Cardiac muscle cell (in vitro differentiated cells and primary cell): ENCODE measurements at places on chromosomes 1 and 21.

- no peak for DNase-seq
- H3K4me3 ChIP-seq = no peak overlapping the region
- H3K4me1 ChIP-seq = no peaks in the 10 kb centered on the region
- H3K36me3 ChIP-seq = no peaks in the 10 kb centered on the region
- no peaks in the 10 kb centered on the region for H3K27me3 ChIP-seq
Observed at GRCh38 chr1:119075614-119076013, 64.8 kb downstream of the WARS2 start.

DNA sequence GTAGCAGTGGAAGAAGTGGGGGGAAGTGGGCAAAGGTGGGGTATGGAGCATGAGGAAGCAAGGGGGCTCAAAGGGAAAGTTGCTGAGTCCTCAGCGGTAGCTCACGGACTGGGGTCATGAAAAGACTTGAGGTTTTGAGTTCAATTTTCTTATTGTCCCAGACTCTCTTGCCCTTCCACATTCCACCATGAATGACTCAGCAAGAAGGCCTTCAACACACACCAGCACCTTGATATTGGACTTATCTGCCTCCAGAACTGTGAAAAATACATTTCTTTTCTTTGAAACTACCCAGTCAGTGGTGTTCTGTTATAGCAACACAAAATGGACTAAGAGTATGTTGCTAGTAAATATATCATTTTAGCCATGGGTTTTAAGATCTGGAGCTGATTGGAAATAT is 17.3 kb upstream of the RHBDL2 start:
- H3K4me3 ChIP-seq = no peak overlapping the region
- no peaks in the 10 kb centered on the region for H3K27me3 ChIP-seq
- no peak overlapping the region for H3K27ac ChIP-seq
- H3K4me1 ChIP-seq = no peaks in the 10 kb centered on the region
- peak; percentile 55 for DNase-seq

- no peak for DNase-seq
- H3K4me1 ChIP-seq = no peaks in the 10 kb centered on the region
- H3K4me3 ChIP-seq = no peak overlapping the region
Observed at GRCh38 chr1:4397196-4397595, 257.2 kb upstream of the AJAP1 start.

DNA sequence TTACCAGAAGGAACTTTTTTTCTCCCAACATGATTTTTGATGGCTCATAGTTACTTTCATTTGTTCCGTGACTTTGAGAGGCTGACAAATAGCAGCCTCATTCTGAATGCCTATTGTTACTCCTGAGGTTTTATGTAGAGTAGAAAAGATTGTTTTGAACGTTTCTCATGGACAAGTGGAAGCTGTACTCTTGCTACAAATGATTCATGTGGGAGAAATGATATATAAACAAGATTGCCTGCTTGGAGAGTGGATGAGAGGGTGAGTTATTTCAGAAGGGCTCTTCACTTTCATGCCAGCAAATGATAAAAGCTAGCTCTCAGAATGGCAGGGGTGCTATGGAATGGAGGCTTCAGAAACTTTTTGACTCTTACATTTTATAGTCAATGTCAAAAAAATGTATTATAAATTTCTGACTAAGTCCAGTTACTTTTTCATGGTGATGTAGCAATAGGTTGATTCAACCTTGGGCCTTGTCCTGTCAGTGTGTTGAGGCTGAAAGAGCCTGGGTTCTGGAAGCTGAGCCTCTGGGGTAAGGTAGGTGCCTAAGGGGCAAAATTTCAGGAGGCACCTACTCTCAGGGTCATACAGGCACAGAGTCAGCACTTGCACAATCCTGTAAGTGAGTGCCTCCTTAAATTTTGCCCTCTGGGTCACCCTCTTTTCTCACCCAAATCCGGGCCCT is 19.4 kb downstream of the JUN start:
- H3K27ac ChIP-seq = no peak overlapping the region
- DNase-seq = no peak
- H3K27me3 ChIP-seq = no peaks in the 10 kb centered on the region
- no peaks in the 10 kb centered on the region for H3K36me3 ChIP-seq

- H3K27me3 ChIP-seq = peaks cover 5% of the 10 kb centered on the region
- H3K4me3 ChIP-seq = peak overlapping the region; percentile 31
- peak; percentile 87 for DNase-seq
- H3K4me1 ChIP-seq = peaks cover 14% of the 10 kb centered on the region
Observed at GRCh38 chr1:16612332-16613172, 812 bp downstream of the NBPF1 start.

DNA sequence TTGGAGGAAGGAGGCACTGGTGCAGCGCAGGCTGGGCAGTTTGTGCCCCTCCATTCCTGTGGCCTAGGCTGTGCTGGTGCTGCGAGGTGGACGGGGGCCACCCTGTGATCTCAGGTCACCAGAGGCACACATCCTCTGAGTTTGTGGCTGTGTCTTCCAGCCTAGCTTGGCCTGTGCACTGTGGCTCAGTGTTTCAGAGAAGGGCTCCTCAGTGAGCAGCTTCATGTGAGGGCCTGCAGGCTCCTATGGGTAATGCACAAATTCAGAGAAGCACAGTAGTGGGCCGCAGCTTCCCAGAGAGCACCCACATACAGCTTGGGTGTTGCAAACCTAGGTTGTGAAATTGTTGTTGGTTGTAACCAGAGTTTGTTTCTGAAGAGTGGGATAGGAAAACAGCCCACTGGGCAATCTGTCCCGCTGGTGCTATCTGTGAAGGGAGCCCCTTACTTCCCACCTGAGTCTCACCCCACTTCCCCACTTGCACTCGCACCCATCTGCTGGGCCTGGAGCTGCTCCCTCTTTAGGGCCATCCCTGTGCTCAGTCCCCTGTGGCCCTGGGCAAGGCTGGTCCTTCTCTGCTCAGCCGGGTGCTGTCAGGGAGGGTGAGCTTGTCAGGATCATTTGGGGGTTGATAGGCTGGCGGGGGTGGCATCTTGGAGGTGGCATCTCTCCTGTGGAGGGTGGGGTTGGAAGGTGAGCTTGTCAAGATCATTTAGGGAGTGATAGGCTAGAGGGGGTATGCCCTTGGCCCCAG is 30.2 kb downstream of the SNAP47 start:
- H3K27ac ChIP-seq = no peak overlapping the region
- no peaks in the 10 kb centered on the region for H3K27me3 ChIP-seq
- H3K4me3 ChIP-seq = no peak overlapping the region
- H3K4me1 ChIP-seq = peaks cover 5% of the 10 kb centered on the region
- H3K36me3 ChIP-seq = peaks cover 17% of the 10 kb centered on the region

GRCh38 chr1:100657876-100658715 is 61.4 kb upstream of the VCAM1 start:
- H3K27me3 ChIP-seq = no peaks in the 10 kb centered on the region
- peak overlapping the region; percentile 57 for H3K27ac ChIP-seq
- DNase-seq = peak; percentile 50
- H3K4me3 ChIP-seq = no peak overlapping the region
- no peaks in the 10 kb centered on the region for H3K36me3 ChIP-seq

GRCh38 chr1:167794043-167794442 is 72.3 kb downstream of the MPZL1 start:
- peaks cover 6% of the 10 kb centered on the region for H3K36me3 ChIP-seq
- DNase-seq = no peak
- H3K4me3 ChIP-seq = no peak overlapping the region
- H3K27ac ChIP-seq = no peak overlapping the region
- peaks cover 7% of the 10 kb centered on the region for H3K4me1 ChIP-seq

GRCh38 chr21:24224422-24224821 is 1382.9 kb downstream of the MRPL39 start:
- H3K27me3 ChIP-seq = no peaks in the 10 kb centered on the region
- no peak overlapping the region for H3K27ac ChIP-seq

GRCh38 chr1:164953098-164953497 is 394.1 kb downstream of the PBX1 start:
- H3K27ac ChIP-seq = no peak overlapping the region
- peaks cover 41% of the 10 kb centered on the region for H3K4me1 ChIP-seq
- H3K4me3 ChIP-seq = no peak overlapping the region
- no peaks in the 10 kb centered on the region for H3K36me3 ChIP-seq
- H3K27me3 ChIP-seq = no peaks in the 10 kb centered on the region

DNA sequence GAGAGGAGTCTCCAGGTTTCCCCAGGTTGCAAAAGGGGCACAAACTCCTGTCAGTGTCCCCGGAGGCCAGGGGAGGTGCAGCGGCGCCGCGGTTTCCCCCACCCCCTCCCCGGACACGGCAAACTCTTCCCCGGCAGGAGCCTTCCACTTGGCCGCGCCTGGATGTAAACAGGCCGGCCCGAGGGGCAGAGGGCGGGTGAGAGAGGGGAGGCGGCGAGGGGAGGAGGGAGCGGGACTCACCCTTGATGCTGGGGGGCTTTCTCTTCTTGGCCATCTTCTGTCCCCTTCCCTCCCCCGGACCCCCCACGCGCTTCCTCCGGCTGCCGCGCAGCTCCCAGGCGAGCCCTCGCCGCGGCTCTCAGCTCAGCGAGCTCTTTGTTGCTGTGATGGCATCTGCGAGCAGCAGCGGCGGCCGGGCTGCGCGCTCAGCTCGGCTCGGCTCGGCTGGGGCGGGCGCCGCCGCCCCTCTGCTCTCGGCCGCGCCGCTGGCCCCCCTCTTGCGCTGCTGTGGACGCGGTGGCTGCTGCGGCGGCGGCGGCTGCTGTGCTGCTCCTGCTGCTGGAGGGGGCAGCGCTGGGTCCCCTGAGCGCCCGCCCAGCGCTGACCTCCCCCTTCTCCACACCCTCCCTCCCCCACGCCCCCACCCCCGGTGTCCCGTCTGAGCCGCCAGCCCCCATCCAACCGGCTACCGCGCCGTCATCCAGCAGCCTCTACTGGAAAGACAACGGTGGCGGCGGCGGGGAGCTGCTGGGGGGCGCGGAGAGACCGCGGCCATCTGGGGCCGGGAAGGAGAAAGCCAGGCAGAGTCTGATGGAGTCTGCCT is 4.9 kb upstream of the SLC44A5 start:
- peak overlapping the region; percentile 51 for H3K4me3 ChIP-seq
- peak; percentile 81 for DNase-seq
- no peaks in the 10 kb centered on the region for H3K4me1 ChIP-seq
- no peak overlapping the region for H3K27ac ChIP-seq
- peaks cover 68% of the 10 kb centered on the region for H3K27me3 ChIP-seq
